ENCODE measurements at places on chromosomes 2 and 18.

DNA sequence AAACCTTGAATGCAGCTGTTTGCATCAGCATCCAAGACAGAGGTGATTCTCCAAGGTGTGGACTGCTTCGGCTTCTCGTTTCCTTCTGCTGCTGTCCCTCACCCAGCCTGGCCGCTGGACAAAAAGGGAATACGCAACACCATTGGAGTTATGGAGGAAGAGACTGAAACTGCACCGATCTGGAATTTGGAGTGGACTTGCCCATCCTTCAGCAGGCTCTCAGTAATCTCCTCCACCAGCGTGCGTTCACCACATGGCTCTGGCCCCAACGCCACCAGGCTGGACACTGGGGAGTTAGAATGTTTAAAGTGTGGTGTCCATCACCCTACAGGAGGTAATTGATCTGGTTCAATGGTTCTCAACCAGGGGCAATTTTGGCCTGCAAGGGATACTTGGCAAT, 41.4 kb upstream of the ID2 start:
- no peak for DNase-seq

DNA sequence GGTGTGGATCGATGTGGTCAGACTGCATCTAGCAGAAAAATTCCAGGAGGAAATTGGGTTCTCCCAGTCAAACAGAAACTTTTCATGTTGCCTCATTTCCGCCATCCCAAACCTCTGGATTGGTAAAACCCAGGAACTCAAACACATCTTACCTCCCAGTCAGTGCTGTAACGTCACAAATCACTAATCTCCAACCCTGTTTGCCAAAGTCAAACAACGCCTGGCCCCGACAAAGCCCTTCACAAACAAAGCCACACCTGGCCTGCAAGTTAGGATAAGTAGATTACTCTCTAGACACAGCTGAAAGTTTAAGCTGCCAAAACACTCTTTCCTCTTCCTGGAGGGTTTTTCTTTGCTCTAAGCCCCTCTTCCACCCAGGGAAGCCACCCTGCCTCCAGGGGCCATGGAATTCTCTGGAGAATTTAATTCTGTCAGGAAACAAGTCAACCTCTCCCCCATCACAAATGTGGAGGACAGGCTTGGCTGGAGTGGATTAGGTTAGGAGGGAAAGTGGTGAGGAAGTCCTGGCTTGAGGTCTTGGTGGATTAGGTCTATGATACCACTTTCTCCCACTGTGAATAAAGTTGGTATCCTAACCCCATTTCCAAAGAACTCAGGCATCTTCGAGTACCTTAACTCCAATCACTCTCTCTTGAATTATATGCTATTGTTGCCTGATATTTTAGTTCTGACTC, 86.7 kb downstream of the LYPD6B start:
- no peak for DNase-seq

DNA sequence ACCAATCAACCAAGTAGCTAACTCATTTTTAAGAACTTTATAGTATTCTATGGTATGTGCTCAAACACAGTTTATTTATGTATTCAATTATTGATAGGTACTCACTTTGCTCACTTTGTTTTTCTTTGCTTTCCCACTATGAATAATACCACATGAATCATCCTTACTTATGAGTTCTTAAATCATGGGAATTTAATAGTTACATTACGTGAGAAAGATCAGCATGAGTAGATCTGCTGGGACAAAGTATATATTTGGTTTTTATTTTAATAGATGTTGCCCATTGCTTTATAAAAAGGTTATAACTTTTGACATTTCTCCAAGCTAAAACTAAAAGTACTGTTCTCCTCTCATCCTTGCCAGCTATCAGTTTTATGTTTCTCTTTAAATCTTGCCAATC, 390.7 kb downstream of the LRATD1 start:
- DNase-seq, result no peak

DNA sequence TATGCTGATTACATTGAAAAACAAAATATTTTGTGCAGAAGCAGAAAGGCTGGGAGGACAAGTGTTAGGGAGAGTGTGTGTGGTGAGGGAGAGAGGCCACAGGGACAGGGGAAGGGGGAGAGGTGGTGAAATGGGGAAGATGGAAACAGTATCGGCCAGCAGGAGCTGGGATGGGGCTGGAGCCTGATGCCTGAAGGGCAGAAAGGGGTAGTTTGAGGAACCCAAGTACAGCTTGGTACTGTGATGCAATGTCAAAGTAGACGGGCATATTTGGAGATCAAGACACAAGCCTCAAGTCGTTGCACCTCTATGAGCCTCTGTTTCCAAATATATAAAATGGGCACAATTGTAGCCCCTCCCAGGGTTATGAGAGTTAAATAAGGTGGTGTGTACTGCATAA, 152.1 kb downstream of the LPIN1 start:
- no peak for DNase-seq

- no peak for DNase-seq
Measured at GRCh38 chr2:237208373-237209260, 122.9 kb downstream of the COPS8 start.

- DNase-seq, result no peak
Measured at GRCh38 chr2:86307431-86307830, 30.0 kb downstream of the REEP1 start.
